ENCODE measurements at places on chromosomes 16 and 17.
A peak's percentile ranks its signal among the peaks of the same experiment; 100 is the strongest.

DNA sequence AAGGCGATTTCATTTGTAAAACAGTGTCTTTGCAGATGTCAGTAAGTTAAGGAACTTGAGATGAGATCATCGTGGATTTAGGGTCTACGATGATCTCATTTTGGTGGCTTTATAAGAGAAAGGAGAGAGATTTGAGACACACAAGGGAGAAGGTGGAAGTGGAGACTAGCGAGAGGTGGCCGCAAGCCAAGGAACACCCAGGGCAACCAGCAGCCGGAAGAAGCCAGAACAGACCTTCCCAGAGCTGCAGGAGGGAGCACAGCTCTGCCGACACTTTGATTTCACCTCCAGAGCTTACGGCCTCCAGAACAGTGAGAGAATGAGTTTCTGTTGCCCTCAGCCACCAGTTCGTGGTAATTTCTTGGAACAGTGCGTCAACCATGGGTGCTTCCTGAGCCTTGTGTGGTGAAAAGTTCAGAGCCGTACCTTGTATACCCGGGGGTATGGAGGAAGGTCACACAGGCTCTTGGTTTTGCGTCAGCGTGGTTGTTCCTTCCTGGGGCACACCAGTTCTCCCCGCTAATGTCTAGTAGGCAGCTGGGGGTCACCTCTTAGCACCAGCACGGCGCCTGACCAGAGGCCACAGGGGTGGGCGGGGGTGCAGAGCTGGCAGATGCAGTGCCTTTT lies 12.9 kb upstream of the SEC14L1 start:
- no peak for DNase-seq

- no peak for DNase-seq
Observed at GRCh38 chr17:73340093-73340596, 28.3 kb upstream of the CDC42EP4 start.

GRCh38 chr16:88768071-88768783 lies 16.8 kb downstream of the PIEZO1 start:
- DNase-seq: no peak

DNA sequence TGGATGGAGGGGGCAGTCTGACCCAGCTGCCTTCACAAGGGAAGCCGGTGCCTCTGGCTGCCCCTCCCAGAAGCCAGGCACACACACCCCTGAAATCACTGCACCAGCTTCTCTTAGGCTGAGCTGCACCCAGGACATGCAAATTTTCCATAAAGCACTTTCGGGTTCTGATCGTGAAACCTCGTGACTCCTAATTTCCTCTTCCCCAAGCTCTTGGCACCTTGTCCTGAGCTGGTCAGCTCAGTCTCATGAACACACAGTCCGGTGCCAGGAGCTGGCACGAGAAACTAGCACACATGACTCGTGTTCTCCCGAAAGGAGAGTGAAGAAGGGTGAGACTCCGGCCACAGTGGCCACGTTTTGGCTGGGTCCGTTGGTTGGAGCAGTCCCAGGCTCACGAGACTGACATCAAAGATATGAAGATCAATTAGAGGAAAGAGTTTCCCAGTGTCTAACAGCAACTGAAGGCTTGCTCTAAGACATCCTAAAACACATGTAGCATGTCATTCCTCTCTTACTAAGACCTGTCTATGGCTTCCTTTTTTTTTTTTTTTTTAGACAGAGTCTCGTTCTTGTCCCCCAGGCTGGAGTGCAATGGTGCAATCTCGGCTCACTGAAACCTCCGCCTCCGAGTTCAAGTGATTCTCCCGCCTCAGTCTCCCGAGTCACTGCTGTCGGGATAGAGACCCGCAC lies 9.2 kb upstream of the ABR start:
- DNase-seq: no peak

GRCh38 chr17:10033449-10033848 lies 128.4 kb upstream of the RCVRN start:
- DNase-seq: no peak

DNA sequence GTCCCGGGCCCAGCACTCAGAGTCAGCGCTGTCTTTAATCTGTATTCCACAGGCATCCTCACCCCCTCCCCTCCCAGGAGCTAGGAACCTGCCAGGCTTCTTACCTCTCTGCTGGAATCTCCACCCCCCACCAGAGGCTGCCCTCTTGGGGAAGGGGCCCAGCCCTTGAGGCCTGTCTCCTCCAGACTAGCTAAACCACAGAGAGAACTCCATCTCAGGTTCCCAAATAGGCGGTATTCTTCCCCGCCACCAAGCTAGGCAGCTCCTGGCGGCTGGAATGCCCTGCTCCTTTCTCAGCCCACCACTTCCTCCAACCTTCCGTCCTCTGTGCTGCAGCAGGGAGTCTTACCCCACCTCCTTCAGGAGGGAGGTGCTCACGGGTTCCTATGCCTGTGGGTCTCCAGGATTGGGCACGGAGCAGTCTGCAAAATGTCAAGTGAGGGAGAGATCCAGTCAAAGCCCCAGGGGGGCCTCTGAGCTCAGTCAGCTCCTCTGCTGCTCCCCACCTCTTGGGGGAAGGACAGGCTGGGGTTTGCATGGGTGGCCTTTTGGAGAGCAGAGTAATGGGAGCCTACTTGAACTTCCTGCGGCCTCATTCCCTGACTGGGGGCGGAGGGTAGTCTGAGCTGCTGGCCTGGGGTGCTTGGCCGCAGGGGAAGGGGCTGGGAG lies 55.7 kb downstream of the SREBF1 start:
- DNase-seq: no peak

DNA sequence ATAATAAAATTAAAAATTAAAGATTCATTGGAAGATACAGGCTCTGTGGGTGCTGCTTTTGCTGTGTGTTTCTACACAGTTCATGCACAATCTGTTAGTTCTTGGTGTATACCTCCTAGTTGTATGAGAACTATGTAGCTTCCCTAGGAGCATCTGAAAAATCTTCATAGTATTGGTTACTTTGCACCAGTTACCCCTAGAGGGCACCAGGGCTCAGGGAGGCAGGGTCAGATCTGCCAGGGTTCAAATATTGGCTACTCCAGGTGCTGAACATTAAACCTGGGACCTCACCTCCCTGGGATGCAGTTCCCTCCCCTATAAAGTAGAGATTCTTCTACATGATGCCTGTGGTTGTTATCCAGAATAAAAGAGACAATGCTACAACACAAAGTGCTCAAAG lies 583.0 kb upstream of the CDH11 start:
- no peak for DNase-seq

DNA sequence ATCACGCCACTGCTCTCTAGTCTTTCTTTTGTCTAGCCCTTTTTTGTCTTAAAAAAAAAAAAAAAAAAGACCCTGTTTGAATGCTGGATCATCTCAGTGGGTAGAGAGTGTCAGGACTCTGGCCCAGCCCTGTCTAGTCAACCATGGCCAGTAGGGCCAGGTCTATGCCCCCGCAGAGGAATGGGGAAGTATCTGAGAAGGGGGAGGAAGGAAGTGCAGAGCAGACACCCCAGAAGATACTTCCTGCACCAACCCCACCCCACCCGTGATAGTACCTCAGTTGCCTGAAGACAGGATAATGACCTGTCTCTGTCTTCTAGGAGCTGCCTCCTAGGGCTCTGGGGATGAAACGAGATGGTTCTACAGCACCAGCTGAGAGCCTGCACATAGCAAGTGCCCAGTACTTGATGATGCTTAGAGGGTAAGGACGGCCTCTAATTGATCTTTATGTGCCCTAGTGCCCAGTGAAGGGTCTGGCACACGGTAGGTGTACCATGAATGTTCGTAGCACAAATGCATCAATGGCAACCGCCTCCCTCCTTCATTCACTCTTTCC lies 55.4 kb downstream of the ABAT start:
- DNase-seq: no peak

GRCh38 chr17:233473-233941 lies 52.1 kb upstream of the DOC2B start:
- DNase-seq: no peak

- no peak for DNase-seq
Observed at GRCh38 chr16:49836668-49837067, 19.2 kb downstream of the ZNF423 start.

DNA sequence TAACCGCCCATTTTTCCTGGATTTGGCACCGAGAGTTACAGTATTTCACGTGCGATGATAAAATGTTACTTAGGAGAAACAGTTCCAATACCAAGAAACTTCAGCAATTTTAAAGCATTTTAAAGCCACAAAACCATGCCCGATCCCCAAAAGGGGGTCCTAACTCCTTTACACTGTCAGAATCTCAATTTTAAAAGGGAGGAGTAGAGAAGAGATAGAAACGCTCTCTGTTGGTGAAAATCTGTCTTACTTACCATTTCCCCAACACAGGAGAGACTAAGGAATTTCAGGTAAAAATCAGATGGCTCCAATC lies 526 bp upstream of the RNASEK start:
- DNase-seq: no peak

- no peak for DNase-seq
Observed at GRCh38 chr17:386141-386876, 33.7 kb upstream of the RPH3AL start.

- no peak for DNase-seq
Observed at GRCh38 chr17:69760562-69760961, 314.5 kb upstream of the KCNJ16 start.

- DNase-seq: peak; percentile 24
Observed at GRCh38 chr16:87278191-87279093, 38.8 kb downstream of the C16orf95 start.

DNA sequence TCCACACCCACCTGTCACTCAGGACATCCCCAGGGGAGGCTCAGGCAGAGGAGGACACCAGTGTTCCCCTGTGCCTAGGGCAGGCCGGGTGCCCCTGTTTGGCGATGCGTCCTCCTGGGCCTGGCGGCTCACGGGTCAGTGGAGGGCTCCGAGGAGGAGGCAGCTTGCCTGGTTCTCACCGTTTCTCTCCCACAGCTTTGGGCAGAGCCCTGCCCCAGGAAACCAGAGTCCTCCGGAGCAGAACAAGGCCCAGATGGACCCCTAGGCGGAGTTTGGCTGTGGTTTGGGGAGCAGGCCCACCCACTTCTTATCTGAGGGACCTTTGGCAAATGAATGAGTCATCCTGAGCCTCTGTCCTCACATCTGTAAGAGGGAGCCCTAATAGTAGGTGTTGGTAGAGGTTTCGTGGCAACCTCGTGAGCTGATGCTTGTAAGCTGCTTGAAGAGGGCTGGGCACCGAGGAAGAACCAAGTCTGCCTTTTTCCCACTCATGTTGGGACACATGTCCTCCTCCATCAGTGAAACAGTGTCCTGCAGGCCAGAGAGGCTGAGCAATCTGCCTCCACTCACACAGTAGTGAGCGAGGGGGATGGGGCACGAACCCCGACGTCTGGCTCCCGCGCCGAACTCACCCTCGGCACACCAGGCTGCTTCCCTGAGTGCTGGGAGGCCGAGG lies 247.0 kb upstream of the CIBAR2 start:
- DNase-seq: no peak

GRCh38 chr17:21146362-21147015 lies 19.7 kb downstream of the DHRS7B start:
- DNase-seq: no peak

DNA sequence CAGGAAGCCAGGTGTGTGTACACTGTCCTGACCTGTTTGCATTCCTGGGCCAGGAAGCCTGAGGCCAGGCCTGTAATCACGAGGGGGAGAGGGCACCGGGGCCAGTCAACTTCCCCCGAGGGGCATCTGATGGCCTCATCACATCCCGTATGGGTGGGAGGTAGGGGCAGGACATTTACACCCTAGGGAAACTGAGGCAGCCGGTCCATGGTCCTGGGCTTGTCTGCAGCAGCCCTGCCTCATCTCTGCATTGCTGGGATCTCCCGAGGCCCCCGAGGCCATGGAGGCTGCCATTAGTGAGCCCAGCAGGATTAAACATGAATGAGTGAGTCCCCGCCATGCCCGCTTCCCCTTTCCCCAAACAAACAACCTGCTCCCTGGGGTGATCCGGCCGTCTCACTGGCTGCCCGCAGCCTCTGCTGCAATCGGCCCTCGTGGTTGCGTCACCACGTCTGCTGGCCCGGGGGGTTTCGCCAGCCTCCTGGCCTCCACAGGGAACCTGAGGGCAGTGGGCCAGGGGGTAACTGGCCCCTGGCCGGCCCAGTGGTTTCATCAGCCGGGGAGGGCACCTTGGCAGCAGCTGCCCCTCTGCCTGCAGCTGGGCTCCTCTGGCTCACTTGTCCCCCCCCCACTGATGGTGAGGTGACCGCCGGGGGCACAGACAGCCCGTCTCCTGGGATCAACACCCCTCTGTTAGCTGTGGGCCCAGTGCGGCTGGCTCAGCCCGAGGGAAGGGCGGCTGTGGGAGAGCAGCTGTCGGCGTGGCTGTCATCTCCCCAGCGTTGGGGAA lies 88.3 kb upstream of the GSE1 start:
- DNase-seq: no peak

DNA sequence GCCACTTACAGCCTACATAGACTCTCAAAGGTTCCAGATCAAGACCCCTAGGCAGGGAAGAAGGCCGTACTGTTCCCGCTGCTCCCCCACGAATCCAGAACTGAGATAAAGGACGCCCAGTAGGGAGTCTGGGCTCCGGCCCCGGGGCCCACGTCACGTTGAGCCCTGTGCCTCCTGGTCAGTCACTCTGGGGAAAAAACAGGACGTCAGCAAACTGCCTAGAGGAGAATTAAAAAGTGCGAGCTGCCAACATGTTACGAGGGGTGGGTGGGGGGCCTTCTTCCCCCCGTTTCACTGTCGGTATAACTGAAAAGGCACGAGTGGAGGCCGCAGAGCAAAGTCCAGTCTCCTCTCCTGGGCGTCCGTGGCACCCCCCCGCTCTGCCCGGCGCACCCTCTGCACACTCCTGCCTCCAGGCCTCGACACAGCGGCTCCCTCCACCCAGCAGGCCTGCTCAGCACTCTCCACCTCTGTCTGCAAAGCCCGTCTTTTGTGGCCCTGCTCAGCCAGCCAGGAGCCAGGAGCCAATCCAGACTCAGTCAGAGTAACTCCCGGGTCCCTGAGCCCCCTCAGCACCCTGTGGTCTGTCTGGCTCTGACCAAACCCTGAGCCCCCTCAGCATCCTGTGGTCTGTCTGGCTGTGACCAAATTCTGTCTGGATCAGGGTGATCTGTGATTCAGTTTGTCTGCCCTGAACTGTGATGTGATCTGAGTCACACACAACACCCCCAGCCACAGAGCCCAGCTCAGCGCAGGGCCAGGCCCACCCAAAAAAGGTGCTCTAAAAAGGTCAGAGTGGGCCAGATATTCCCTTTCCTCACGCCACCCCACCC lies 6.2 kb downstream of the ITGAE start:
- no peak for DNase-seq
